Endothelial cell (in vitro differentiated cells): ENCODE measurements at places on chromosomes 16 and 17.

DNA sequence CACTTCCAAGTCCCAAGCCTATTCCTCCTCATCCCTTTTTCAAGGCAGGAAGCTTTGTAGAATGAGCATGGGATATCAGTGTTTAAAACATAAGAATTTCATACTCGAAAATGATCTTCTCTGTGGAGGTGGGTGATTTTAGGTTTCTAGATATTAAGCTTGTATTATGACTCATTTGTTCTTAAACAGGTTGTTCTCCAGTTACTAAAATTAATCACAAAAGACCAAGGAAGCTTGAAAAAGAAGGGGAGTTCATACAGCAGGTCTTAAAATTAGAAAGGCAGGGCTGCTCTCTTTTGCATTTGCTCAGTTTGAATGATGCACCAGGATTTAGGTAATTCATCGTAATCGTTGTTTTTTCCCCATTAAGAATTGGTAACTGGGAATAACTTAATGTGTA is 208.7 kb downstream of the PRKCA start:
- DNase-seq = no peak

DNA sequence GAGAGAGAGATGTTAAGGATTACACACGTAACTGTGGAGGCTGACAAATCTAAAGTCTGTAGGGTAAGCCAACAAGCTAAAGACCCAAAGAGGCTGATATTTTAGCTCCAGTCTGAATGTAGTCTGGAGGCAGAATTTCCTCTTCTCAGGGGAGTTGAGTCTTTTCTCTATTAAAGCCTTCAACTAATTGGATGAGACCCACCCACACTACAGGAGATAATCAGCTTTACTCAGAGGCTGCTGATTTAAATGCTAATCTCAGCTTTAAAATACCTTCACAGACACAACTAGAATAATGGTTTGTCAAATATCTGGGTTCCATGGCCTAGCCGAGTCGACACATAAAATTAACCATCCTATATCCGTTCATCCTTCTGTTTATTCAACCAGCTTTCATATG is 204.3 kb upstream of the PSMD7 start:
- no peak for DNase-seq

DNA sequence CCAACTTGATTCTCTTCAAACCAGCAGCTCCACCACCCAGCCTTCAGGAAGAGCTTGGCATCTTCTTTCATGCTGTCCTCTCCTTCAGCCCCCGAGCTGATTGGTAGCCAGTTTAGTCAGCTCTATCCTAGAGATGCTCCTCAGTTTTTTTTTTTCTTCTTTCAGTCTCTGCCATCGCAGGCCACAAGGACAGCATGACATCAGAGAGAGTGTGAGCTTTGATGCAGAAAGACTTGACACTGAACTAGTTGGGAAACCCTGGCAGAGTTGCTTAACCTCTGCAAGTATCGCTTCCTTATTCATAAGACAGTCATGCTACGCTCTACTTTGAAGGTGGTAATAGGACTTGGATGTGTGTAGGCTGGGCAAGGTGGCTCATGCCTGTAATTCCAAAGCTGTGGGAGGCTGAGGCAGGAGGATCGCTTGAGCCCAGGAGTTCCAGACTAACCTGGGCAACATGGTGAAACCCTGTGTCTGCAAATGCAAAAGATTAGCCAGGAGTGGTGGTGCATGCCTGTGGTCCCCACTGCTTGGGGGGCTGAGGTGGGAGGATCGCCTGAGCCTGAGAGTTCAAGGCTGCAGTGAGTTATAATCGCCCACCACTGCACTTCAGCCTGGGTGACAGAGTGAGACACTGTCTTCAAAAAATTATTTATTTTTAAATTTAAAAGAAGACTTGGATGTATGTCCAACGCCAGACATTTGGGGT is 2.6 kb downstream of the CD300LB start:
- DNase-seq = no peak

DNA sequence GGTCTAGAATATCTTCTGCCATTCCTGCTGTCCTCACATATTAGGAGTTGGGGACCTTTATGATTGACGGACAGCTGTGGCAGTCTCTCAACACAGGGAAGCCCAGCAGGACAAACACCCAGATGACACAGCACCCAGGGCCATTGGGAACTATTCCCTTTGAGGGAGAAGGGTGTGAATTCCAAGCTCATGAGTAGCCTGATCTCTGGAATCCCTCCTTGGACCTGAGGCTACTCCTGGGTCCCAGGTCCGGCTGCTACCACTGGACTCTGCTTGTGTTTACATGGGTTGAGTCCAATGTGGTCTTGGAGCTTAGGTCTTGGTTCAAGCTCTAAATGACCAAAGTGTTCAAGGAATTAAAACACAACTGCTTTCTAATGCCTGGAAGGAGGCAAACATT is 78.9 kb downstream of the SLC6A2 start:
- no peak for DNase-seq

DNA sequence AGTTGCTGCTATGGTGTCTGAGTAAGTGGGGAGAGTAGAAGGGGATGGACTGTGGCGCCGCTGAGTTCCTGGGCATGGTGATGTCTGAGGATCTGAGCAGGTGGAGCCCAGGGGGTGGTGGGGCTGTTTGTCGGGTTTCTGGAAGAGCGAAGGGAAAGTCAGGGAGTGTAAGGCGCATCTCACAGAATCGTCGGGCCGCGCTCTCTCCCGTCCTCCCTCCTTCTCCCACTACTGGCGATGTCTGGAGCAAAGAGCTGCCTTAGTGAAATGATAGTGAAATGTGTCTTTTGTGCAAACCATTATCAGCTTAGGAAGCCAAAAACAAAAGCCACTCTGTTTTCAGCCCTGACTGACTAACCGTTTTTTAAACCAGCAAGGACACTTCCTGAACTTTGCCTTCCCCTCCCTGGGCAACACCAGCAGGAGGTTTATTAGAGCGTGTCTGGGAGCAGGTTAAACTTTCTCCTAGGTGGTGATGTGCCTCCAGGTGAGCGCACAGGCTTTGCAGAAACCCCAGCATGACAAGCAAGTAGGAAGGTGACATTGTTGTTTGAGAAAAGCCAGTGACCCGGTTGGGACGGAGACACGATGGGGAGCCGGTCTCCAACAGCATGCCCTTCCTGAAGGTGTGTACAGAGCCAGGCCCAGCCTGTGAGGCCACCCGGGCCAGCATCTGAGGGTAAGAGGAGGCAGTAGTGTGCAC is 49.1 kb downstream of the RAB11FIP3 start:
- no peak for DNase-seq

DNA sequence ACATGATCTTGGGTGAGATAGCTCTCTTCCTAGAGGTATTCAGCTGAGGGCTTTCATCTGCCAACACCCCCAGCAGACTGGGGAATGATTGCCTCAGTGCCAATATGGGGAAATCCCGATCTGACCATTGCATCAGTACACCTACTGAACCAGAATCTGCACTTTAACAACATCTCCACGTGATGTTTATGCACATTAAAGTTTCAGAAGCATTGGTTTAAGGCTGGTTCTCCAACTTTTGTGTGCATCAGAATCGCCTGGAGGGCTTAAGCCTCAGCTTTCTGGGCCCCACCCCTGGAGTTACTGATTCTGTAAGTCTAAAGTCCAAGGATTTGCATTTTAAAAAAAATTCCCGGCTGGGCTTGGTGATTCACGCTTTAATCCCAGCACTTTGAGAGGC is 123.6 kb upstream of the MED13 start:
- no peak for DNase-seq

- DNase-seq = no peak
Observed at GRCh38 chr17:80878876-80879722, 112.5 kb upstream of the CHMP6 start.

DNA sequence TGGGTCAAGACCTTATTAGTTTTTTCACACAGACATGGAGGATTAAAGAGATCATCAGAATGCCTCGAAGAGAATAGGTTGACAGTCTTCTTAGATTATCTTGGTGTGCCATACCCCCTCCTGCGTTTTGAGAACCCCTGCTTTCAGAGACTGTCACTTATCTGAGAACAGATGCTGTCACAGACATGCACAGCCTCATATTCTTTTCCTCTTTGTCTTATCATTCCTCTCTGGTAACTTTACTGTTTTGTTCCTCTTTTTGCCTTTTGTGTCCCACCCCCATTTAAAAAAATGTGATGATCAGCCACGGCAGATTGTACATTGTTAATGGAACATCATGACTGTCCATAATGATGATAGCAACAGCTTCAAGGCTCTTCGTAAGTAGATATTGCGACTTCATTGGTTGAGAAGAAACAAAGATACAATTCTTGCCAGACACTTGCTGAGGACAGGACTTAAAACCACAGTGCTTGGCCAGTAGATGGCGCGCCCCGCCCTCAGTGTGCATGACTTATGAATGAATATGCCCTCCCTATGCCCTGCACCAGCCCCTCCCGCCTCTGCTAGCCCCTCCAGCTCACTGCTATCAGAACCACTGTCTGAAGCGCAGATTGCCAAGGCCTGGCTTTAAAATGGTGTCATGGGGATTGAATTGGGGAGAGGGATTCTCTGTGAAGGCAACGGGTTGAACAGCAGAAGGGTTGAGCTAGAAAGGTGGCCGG is 2.6 kb upstream of the PITPNC1 start:
- DNase-seq = peak; percentile 88

DNA sequence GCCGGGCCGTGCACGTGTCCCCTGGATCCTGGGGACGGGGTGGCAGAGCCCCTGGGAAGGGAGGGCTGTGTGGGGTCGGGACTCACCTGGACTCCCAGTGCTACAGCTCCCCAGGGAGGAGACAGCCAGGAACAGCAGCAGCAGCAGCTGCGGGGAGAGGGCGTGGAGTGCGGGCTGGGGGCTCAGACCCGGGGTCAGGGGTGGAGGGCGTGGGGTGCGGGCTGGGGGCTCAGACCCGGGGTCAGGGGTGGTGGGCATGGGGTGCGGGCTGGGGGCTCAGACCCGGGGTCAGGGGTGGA is 20.7 kb downstream of the TPSD1 start:
- no peak for DNase-seq

DNA sequence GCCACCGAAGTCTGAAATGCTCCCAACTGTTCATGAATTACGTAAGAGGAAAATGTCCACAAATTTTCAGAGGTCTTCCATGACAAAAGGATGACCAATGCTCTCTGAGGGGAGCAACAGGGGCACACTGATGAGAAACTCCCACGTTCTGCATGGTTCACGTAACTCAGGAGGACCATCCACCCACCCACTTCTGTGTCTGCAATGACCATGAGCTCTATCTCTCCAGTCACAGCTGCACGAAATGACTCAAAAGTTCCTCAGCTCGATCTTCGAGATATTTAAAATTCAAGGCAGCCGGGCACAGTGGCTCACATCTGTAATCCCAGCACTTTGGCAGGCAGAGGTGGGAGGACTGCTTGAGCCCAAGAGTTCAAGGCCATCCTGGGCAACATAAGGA is 15.8 kb downstream of the WDR45B start:
- DNase-seq = no peak

DNA sequence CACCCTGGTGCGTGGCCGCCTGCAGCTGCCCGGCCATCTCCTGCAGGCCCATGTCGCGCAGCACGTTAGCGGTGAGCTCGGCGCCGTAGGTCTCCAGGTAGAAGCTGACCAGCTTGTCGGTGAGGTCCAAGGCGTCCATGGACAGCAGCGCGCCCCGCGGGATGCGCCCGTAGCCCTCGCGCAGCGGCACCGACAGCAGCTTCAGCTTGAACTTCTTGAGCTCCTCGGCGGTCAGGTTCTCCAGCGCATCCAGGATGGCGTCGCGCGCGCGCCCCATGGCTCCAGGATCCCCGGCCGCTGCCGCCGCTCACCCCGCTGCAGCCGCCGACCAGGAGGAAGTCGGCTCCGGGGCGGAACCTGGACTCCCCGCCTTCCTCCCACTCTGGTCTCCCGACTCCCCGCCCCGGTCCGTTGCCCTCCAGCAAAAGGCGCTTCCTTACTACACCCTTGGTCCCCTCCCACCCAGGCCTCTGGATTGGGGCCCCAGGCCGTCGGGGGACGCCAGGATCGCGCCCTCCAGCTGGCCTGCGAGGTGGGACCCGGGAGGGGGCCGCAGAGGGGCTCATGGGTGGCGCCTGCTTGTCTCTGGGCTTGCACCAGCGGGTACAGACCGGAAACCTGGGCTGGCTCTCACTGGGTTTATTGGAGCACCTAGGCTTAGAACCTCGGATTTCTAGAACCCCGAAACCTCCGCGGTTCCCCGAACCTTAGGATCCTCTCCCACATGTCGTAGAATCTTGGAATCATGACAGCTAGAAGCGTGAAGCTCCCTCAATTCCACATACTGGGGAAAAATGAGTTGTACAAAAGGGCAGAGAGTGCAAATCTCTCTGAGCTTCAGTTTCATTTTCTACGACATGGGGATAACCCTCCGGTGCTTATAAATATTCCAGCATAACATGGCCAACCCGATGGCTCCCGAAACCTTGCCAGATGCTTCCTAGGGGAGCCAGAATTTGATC is at the start of gene PYCARD:
PYCARD (minus strand) TSS at position 347 of the 962 bp plus-strand sequence; CDS start at position 277, 70 bp downstream.
- DNase-seq = peak; percentile 64

DNA sequence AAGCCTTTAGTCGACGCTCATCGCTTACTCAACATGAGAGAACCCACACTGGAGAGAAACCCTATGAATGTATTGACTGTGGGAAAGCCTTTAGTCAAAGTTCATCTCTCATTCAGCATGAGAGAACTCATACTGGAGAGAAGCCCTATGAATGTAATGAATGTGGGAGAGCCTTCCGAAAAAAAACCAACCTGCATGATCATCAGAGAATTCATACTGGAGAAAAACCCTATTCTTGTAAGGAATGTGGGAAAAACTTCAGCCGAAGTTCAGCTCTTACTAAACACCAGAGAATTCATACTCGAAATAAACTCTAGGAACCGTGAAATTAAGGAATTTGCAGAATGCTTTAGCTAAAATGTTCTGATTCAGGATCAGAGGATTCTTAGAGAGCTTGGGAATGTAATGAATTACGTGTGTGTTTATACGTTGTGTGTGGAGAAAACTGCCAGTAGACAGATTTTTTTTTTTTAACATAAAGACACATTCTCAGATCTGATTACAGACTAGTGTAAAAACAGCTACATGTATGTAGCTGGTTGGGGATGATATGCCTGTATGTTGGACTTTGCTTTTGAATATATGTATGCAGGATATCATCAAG is 25.4 kb downstream of the ZFP90 start:
- no peak for DNase-seq

GRCh38 chr16:51392521-51393187 is 241.6 kb upstream of the SALL1 start:
- no peak for DNase-seq

GRCh38 chr17:17865035-17865434 is 28.2 kb upstream of the SREBF1 start:
- no peak for DNase-seq

- no peak for DNase-seq
Observed at GRCh38 chr17:1686086-1686485, 1.4 kb upstream of the PRPF8 start.
